ENCODE measurements at places on chromosomes 7 and 10.

DNA sequence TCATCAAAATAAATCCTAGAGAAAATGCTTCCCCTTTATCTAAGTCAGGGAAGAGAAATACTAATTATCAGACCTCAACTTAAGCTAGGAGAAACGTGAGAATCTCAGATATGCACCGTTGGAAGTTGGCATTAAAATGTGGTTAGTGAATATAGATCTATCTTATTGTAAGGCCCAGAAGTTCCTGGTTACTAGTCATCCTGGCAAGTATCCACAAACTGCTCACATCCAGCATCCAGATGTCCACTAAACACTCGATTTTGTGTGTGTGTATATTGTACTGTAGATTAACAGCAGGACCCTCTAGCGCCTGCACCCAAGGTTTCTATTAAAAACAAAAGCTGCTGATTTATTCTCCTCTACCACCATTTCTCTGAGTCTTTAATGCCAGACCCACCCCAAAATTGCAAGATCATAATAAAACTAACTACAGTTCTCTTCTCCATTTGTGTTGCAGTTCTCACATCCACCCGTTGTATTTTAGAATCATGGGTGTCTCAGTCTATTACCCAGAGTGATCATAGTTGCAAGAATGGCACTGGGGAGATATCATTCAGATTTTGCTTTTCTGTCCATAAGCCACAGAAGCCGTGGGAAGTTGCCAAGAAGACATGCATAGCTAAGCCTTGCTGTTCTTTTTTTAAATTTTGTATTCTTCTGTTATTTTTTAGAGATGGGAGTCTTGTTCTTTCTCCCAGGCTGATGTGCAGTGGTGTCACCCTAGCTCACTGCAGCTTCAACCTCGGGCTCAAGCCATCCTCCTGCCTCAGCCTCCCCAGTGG, 165.4 kb downstream of the KIAA1217 start:
- DNase-seq, result no peak

DNA sequence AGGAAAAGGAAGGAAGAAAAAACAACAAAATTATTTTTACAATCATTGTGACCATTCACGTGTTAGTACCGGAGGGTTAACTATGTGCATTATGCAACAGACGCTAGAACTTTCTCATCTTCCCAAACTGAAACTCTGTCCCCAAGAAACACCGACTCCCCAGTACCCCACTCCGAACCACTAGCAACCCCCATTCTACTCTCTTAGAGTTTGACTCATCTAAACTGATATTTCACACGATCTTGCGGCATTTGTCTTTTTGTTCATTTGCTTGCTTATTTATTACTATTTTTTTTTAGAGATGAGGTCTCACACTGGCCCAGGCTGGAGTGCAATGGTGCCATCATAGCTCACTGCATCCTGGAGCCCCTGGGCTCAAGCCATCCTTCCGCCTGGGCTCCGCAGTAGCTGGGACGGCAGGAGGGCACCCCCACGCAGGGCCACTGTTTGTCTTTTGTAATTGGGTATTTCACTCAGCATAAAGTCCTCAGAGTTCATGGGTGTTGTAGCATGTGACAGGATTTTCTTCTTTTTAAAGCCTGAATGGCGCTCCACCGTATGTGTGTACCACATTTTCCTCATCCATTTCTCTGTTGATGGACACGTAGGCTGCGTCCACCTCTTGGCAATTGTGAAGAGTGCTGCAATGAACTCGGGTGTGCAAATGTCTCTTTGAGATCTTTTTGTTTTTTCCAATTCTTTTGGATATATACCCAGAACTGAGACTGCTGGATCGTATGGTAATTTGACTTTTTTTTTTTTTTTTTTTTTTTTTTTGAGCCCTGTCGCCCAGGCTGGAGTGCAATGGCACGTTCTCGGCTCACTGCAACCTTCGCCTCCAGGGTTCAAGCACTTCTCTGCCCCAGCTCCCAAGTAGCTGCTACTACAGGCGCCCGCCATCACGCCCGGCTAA, 9.5 kb downstream of the MNX1 start:
- DNase-seq, result no peak

GRCh38 chr10:74598891-74599566, 227.4 kb upstream of the KAT6B start:
- no peak for DNase-seq

DNA sequence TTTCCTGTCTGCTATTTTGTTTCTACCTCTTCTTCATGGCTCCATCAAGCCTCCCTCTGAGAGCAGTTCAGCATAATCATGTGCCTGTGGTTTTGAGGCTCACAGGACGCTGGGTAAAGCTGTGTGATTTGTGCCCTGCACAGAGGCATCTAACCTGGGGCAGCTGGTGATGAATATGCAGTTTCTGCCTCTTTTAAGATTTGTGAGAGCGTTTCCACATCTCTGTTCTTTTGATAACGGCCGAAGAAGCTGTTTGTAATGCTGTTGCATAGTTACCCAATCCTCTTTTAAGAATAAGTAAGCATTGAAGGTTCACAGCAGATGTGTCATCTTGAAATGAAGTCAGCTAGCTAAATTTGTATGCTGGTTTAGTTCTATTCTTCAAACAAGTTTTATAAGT, 45.2 kb downstream of the PNLIPRP3 start:
- DNase-seq, result no peak

DNA sequence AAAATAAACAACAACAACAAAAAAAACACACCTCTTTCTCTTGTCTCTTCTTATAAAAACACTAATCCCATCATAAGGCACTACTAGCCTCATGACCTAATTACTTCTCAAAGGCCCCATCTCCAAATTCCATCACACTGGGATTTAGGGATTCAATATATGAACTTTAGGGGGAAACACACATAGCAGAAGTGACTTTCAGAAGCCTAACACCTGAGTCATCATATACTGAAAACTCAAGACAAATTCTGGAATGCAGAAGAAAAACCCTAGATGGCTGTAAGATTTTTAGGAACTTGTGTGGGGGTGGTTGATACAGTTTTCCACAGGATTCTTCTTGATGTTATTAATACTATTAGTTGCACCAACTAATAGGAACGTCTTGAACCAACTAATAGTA, 33.7 kb upstream of the CSTF2T start:
- no peak for DNase-seq

- DNase-seq, result no peak
These were observed 71.4 kb upstream of the DYNC1I1 start for GRCh38 chr7:95700917-95701316.

DNA sequence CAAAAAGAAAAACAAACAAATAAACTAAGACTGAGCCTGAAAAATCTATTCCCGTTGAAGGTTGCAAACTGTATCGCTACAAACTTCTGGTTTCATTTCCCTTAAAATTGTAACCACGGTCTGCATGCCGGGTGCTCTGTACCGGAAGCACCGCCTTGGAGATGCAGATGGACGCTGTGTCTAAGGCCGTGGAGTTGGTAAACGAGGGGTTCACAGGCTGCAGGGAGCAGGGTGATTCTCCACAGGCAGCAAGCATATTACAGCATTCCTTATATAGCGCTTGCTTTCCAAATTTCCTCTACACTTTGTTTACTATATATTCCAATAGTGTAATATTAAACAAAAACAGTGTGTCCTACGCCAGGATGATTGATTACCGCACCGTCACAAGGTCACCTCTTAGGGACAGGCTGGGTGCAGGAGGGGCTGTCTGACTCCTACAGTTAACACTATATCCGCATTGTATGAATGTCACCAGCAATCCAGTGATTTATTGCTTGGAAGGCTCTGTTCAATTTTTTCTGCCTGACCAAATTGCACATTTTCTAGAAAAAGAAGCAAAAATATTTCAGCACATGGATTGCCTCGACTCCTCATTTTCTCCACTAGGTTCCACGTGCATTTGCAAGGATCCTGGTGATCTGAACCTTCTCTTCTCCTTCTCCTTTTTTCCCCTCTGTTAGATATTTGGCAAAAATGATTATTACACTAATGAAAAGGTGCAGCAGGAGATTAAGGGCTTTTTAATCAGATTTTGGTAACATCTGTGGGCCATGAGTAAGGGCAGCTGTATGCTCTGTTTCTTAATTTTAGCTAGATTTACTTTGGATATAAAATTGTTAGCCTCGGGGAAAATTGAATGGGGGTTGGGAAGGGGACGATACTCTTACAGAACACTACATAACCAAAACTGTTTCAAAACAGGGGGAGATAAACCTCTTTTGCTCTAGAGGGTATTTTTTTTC, 325.8 kb upstream of the MGMT start:
- no peak for DNase-seq

- DNase-seq, result no peak
These were observed 162.9 kb downstream of the CDK14 start for GRCh38 chr7:90758933-90759562.

GRCh38 chr7:96284835-96285234, 37.1 kb downstream of the SLC25A13 start:
- DNase-seq, result no peak

DNA sequence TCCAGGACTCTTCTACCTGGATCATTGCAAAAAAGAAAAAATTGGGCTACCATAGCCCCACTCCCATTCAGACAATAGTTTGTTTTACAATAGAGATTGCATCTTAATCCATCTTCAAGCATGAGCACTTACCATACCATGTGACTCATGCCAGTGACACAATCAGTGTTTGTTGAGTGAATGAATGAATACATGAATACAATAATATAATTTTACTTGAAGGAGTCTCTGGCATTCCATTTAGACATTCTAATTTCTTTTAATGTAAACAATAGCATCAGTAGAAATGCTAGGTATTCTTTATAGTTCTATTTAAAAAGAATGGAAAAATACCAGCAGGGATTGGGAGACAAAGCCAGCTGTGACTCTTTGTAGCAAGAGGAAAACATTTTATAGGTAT, 141.6 kb upstream of the AKR1E2 start:
- DNase-seq, result no peak

GRCh38 chr7:134619627-134620331, 26.9 kb upstream of the BPGM start:
- DNase-seq, result no peak

GRCh38 chr7:45236666-45237065, 79.1 kb downstream of the RAMP3 start:
- DNase-seq, result no peak

DNA sequence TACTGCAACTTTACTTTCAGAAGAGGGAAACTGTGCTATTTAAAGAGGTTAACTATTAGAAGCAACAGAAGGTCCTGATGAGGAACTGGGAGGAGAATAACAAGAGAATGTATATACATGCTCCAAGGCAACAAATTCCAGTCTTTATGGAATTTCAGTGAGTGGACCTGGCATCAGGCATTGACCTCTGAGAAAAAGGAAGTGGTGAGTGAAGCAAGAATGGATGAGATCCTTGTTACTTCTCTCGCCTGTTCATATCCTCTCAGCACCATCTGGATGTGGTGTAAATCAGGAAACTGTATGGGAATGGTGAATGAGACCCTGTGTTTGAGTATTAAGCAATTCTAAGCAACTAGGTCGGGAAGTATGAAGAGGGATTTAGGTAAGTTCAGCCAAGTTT, 30.3 kb upstream of the KBTBD2 start:
- no peak for DNase-seq

DNA sequence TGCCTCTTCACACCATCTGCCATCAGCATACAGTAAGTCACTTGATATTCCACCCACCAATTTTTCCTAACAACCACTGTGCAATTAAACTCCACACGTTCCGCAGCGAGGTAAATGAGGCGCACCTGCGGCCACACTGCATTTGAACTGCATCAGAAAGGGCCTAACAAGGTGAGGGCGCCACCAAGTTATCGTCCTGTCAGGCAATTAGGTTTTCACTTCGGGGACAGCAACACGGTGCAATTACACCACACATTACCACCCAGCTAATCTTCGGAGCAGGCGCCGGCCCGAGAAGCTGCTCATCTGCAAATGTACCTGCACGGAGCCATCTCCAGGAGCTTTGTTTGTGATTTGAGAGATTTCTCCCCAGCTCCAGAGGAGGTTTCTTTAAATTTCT, 84.4 kb downstream of the EBF3 start:
- no peak for DNase-seq

DNA sequence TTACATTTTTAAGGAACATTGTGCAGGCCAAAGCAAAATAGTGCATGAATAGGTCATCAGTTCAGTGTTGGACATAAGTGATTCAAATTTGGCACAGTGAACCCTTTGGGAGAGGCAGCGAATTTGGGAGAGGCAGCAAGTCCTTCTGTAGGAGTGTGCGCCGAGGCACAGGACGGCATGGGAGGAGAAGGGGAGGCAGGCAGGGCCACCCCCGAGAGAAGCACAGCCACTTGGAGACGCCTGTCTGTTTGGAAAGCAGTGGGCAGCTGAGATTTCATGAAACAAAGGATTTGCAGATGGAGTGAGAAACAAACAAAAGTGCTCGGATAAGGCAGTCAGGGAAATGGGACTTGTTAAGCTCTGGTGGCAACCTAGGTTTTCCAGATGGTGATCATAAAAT, 30.6 kb downstream of the VIPR2 start:
- no peak for DNase-seq

- no peak for DNase-seq
These were observed 13.5 kb upstream of the STK17A start for GRCh38 chr7:43569424-43569823.

DNA sequence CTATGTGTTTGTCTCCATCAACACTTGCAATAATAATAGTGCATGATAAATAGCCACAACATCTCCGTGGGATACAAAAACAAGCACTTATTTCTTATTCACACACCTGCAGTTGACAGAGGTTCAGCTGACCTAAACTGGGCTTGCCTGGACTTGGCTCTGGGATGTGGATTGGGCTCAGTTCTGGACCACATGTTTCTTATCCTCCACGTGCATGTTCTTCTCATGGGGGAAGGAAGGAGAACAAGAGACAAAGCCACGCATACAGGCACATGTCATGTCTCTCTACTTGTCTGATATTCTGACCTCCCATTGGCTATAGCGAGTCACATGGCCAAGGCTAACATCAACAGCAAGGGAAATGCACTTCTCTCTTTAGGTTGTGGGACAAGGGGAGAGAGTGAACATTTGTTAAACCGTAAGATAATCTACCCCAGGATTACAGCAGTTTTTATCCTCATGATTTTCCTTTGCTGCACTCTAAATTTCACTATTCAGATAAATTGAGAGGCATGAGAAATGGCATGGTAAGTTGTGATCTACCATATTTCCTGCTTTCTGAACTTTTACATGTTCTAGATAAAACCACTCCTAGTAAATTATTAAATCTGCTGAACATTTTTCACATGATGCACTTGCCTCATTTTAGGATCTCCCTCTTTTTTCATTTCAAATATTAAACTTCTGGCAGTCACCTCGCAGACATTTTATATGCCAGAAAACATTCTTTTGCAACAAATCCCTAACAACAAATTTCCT, 33.7 kb downstream of the CFAP58 start:
- DNase-seq, result no peak

DNA sequence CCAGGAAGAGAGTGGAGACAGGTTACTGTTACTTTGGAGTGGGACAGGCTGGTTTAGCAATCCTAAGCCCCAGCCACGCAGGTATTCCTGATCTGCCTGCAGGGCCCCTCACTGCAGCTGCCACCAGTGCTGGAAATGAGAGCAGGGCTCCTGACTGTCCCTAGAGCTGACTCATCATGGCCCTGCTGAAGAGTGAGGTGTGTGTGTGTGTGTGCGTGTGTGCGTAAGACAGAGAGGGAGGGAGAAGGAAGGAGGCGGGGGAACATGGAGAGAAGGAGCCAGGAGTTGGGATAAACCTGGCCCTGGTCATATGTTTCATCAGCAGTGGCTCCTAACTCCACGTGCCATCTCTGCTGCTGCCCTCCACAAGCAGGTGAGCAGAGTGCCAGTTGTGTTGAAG, 3.6 kb downstream of the FOXI2 start:
- no peak for DNase-seq

- no peak for DNase-seq
These were observed 292.1 kb downstream of the BBS9 start for GRCh38 chr7:33421429-33421828.

- DNase-seq, result no peak
These were observed 45.6 kb downstream of the ALOX5 start for GRCh38 chr10:45419676-45420025.

GRCh38 chr7:92025260-92025659, 84.6 kb downstream of the AKAP9 start:
- no peak for DNase-seq

All from stimulated activated CD8-positive, alpha-beta memory T cell treated with anti-CD3 and anti-CD28 coated beads, Interleukin-2, amount 100 ng/mL, for 48 hours (primary cell).